ENCODE measurements at places on chromosomes 3 and 15.

GRCh38 chr3:51708216-51708845 lies 1.5 kb downstream of the GRM2 start:
- no peak for DNase-seq

GRCh38 chr15:84669726-84670125 lies 11.7 kb upstream of the NMB start:
- DNase-seq: no peak

DNA sequence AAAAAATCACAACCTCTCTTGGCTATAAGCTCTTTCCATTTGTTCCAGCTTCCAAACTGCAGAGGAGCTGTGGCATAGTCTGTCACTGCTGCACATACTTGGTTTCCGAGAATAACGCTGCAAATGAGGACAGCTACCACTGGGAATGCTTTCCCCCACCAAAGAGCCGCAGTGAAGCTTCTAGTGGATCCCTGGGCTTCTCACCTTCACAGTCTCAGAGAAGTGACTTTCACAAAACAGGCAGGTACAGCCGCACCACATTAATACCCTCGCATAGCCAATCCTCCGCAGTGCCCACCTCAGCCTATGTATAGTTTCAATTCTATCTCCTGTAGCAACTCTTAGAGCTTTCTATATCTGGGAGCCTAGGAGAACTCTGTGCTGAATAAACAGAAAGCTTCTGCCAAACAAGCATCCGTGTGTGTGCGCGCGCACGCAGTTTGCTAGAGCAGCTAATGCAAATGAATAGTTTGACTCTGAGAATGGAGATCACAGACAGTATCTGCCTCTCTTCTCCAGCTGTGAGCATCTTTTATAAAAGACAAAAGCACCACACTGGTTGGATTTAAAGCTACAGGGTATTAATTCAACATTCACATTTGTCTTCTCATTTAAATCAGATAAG lies 81.9 kb upstream of the PLXND1 start:
- DNase-seq: peak; percentile 71

DNA sequence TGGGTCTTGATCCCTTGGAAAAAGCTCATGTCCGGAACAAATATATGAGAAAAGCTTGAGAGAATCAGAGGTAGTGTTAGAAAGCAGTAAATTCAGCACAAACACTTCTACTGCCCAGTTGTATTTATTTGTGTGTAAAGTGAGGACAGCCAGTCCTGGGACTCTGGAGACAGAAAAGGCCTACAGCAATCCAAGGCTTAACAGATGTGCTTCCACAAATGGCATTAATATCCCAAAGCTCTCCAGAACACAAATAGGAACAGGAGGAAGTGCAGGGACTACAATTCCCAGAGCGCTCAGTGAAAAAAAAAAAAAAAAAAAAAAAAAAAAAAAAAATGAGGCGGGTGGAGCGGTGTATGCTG lies 390 bp upstream of the AP2M1 start:
- DNase-seq: no peak

- DNase-seq: no peak
Observed at GRCh38 chr15:42045211-42045615, 24.4 kb upstream of the PLA2G4E start.

DNA sequence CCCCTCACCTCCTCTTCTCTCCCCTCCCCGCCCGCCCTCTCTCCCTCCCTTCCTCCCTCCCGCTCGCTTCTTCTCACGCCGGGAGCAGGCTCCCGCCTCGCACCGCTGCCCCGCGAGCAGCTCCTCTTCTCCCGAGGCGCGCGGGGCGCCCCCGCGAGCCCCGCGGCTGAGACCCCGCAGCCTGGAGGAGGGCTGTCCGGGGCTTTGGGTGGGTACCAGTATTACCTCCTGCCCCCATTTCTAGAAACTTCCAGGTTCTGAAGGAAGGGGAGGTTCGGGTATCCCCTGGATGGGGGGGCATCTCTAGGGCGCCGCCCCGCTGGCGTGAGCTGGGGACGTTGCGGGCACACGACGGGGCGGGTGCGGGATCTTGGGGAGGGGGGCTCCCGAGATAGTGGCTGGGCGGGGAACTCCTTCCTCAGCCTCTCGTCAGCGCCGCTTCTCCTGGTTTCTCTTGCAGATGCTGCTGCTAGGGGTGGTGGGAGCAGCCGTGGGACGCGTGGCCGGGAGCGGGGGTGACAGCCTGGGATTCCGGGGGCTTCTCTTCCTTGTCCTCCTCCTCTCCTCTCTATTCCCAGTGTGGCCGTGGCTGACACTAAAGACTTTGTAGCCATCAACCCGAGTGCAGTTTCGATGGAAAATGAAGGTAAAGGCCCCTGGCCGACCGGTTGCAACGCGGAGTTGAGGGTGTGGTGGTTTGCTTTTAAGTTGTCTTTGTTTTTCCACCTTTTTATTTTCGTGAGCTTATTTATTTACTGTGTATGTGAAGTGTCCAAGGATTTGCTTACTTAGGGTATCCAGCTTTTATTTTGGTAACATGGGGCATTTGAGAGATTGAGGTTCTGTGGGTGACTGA lies 474 bp downstream of the ATP2C1 start:
- peak; percentile 24 for DNase-seq

DNA sequence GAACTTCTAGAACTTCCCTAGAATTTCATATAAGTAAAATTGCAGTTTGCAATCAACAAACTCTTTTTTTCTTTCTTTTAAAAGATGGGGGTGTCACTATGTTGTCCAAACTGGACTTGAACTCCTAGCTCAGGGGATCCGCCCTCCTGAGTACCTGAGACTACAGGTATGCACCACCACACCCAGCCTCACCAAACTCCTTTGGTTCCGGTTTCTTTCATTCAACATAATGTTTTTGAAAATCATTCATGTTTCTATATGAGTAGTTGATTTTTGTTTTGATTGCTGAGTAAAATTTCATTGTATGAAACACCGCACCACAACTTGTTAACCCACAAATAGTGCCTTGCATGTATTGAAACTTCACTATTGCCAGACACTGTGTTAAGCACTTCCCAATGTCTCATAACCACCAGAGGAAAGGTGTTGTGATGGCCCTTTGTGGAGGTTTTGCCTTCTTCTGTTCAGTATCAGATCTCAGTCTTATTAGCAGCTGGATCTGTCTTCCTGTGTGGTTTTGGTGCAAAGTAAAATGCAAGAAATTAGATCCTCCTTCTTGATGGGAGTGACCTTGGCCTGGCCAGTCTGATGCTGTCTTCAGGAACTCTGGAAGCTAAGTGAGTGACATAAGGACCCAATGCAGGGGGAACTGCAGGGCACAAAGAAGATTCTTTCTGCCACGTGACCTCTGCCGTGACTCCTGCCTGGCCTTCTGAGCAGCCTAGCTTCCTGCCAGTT lies 78.8 kb upstream of the UBE2E1 start:
- no peak for DNase-seq

- DNase-seq: no peak
Observed at GRCh38 chr15:77646104-77646694, 13.5 kb upstream of the LINGO1 start.

DNA sequence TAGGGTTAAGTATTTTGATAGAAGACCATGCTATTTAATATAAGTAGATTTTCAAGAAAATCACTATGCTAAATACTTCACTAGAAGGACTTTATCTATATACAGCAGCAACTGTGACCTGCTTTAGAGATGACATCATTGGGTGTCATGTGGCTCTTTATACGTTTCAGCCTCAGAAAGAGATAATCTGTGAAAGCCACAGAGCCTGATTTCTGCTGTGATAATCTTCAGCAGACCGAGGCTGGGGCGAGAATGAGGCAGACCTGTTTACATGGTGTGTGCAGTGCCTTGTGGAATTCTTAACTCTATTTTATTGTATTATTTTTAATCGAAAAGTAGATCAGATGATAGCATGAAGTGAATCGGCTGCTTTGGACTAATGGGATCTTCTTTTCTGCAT lies 471.2 kb downstream of the MFSD1 start:
- DNase-seq: no peak

- peak; percentile 14 for DNase-seq
Observed at GRCh38 chr3:132232231-132232792, 84.9 kb upstream of the ACP3 start.

DNA sequence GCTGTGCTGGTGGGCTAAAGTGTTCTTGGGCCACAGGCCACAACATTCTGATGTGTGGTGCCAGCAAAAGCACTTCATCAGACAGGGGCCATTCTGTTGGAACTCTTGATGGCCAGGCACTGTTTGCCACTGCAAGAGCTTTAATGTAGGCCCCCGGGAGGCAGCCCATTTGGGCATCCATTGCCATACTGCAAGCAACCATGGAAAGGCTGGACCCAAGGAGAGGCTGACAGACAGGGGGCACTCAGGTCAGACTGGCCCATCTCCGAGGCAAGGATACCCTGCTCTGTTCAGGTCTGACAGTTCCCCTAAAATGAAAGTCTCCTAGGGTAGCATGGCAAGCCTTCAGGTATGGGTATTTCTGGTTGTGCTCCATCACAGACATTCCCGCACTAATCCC lies 64.2 kb downstream of the FAM227B start:
- DNase-seq: no peak

DNA sequence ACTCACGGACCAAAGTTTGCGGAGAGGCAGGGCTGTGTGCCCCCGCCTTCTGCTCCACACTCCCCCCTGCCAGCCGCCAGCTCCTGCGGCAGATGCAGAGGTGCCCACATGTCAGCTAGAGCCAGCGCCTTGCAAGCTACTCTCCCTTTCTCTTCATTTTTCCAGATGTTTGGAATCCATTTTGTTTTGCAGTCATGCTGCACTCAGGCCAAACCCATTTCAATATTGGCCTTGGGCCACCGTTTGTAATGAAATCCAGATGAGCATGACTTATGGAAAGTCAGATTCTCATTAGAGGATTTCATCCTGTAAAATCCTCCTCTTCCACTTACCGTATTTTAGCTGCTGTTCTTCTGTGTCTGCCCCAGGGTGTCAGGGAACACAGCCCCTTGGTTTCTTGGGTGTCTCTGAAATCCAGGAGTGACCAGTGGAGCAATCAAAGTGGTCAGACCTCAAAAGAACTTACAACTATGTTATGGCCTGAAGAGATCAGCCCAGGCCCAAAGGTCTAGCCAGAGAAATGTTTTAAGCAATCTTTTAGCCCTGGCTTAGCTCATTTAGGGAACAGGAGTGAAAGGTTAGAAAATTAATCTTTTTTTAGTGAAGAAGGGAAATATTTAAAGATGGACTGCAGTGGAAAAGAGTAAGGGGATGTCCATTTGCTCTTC lies 65.8 kb downstream of the AAGAB start:
- peak; percentile 77 for DNase-seq

GRCh38 chr3:152496286-152496685 lies 227.6 kb downstream of the MBNL1 start:
- DNase-seq: peak; percentile 34

GRCh38 chr3:170096342-170096741 lies 58.5 kb downstream of the GPR160 start:
- DNase-seq: no peak

- DNase-seq: no peak
Observed at GRCh38 chr3:183156266-183156665, 6.3 kb downstream of the LAMP3 start.

- peak; percentile 59 for DNase-seq
Observed at GRCh38 chr15:98904544-98904943, 103.0 kb downstream of the PGPEP1L start.

- DNase-seq: no peak
Observed at GRCh38 chr15:54120949-54121463, 142.8 kb downstream of the UNC13C start.

DNA sequence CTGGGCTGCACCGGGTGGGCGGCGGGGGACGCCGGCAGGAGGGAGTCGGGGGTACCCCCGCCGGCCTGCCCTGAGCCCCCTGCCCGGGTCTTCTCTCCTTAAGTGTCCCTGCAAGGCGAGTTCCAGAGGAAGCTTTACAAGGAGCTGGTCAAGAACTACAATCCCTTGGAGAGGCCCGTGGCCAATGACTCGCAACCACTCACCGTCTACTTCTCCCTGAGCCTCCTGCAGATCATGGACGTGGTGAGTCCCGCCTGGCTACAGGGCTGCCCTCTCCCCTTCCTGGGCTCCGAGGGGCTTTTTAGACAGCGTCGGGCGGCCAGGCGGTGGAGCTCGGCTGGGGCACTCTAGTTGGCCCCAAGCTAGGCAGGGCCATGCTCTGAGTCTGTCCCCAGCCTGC lies 480 bp downstream of the CHRNA7 start:
- DNase-seq: no peak

- DNase-seq: peak; percentile 60
Observed at GRCh38 chr3:38131621-38132369, 5.1 kb downstream of the ACAA1 start.

DNA sequence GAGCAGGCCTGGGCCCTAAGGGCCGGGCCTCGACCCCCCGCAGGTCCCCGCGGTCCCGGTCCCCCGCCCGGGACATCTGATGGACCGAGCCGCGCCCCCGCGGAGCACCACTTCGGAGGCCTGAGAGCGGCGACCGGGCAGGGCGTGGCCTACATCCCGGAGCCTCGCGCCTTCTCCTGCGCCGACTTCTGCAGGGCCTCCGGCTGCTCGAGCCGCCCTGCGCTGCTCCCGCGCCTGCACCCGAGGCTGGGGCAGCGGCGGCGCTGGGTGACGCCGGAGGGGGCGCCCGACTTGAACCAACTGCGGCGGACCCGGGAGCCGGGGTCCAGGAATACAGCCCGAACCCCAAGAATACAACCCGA lies 14.9 kb upstream of the GP9 start:
- DNase-seq: no peak

- DNase-seq: no peak
Observed at GRCh38 chr15:31551323-31551722, 224.7 kb downstream of the KLF13 start.

- DNase-seq: no peak
Observed at GRCh38 chr15:74431645-74432044, 2.1 kb downstream of the SEMA7A start.

DNA sequence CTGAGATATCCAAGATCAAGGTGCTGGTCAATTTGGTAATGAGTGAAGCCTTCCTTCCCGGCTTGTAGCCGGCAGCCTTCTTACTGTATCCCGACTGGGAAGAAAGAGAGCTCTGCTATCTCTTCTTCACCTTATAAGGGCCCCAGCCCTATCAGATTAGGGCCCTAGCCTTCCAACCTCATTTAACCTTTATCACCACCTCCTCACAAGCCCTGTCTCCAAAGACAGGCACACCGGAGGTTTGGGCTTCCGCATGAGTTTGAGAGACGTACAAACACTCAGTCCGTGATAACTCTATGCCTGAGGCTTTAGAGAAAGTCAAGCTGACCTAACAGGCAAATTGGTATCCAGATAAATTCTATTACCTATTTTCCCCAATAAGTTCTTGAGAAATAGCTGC lies 243.9 kb downstream of the OPA1 start:
- no peak for DNase-seq

Data from fibroblast of pulmonary artery (primary cell).